Thyroid gland (tissue), 4 donors: ENCODE measurements at places on chromosomes 3 and 15.

DNA sequence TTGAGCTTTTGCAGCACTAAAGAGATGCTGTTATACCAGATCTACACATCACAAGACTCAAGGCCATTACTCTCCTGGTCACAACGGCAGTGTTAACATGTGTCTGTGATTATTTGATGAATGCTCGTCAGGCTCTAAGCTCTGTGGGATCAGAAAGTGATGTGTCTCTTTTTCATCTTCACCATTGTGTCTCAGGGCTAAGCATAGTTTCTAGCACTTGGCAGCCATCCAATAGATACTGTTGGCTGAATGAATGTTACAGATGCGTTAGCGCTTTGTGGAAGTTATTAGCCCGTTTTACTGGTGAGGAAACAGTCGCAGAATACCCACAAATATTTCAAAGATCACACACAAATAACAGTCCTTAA, 1.2 kb upstream of the FAM81A start:
- DNase-seq, result no peak

DNA sequence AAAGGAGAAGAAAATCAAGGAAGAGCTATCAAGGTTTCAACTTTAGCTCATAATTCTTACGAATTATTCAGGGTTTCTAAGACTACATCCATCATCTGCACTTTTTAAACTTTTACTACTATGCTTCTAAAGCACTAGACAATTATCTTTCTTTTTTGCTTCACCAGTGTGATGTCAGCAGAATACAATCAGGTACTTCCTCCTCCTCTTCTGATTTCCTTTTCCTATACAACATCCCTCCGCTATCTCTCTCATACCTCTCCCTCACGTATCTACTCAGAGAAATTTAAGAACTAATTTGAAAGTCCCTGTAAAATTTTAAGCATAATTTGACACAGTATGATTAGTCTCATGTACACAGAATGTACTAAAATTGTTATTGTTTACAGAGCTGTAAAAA, 47.3 kb upstream of the USP50 start:
- no peak for DNase-seq

- no peak for DNase-seq
Measured at GRCh38 chr3:100506355-100506754, 13.9 kb downstream of the TMEM45A start.

- DNase-seq, result no peak
Measured at GRCh38 chr3:136856665-136857064, 5.3 kb upstream of the NCK1 start.

- DNase-seq, result no peak
Measured at GRCh38 chr3:181267312-181267711, 277.8 kb upstream of the DNAJC19 start.

DNA sequence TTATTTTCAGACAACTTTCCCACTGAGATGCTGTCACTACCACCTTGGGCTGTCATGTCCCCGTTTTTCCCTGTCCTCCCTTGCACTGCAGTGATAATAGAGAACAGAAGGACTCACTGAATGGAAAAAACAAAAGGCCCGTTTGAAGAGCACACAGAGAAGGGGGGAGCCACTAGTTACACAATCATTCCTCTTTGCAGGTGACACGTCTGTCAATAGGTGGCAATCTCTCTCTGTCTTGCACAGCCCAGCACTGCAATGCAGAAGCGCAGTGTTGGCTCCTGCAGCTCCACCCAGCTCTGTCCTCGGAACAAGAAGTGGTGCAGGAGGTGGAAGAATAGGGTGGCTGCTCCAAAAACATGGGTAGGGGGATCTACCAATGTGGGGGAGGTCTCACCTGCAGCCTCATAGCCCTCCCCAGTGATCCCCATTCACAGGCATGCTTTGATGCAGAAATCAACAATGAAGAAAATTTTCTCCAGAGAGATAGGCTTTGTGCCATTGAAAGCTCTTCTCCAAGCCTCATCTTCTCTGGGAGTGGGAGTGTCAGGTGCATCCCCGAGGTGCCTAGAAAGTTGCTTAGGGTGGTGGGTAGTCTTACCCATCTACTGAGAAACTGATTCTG, 31.8 kb downstream of the FSTL1 start:
- peak; percentile 72 for DNase-seq

DNA sequence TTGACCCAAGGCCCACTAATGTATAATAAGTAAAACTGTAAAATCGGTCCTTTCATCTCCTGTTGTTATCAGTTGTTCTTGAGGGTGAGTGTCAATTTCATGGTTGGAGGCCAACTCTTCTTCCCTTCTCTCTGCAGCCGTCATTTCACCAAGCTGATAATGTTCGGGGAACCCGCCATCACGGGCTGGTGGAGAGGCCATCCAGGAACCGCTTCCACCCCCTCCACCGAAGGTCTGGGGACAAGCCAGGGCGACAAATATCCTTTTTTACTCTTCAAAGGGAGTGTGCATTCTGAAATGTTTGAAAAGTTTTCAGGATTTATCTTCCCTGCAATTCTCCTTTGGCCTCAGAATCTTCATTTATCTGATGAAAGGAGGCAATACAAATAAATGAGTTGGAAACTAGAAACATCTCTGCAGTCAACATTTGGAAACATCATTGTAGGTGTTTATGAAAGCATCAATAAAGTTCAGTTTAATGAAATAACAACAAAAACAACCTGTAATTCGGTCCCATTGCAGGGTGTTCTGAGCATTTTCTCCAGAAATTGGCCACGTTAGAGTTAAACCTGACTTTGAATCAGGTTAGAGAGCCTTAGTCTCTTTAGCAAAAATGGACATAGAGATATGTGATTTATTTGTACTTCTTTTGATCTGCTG, 63.9 kb downstream of the CRTC3 start:
- no peak for DNase-seq

DNA sequence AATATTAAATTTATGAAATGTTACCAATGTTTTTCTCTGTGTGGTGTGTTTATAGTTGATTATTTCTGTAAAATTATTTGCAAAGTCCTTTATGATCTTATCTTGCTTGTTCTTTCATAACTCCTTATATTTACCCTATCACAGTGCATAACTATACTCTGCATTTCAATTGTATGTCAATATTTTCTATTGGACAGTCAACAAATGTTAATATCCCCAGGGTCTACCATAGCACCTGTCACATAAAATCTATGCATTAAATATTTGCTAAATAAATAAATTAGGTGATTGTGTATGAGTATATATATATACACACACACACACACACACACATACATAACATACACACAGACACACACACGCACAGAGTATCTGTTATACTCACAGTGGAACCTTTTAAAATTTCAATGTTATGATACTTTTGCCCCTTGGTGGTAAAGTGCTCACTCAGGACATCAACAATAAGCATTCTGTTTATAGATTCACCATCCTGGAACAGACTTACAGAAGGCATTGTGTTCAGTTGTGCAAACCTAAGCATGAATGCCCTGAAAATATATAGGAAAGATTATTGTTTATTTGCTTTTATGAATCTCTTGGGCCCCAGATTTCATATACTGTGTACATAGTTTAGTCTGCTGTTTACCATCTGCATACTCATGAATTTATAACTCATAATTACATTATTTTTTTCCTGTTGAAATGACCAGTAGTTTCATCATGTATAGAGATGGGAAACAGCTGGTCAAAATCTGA, 443.7 kb downstream of the EPHA6 start:
- DNase-seq, result no peak

GRCh38 chr3:24460974-24461373, 33.7 kb downstream of the THRB start:
- DNase-seq, result no peak

DNA sequence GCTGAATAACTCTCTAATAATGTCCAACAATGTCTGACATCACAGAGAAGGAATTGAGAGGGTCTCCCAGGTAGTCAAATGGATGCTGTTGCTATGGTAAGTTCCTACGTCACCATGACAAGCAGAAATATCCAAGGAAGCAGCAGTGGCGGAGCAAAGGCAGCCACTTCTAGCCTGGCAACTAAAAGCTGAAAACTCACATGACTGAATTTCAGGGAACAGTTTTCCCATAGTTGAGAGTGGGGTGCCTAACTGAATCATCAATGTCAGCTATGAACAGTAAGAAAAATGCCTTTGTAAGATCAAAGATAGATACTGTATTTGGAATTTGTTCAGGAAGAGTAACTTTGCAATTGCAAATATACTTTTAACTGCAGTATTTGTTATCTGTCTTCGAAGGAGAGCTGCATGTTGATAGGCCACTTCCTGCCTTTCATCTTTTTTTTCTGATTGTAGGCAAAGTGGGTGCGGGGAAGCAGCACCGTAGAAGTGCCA, 161.7 kb downstream of the BBX start:
- no peak for DNase-seq

GRCh38 chr3:72092778-72093177, 307.8 kb upstream of the PROK2 start:
- no peak for DNase-seq

- DNase-seq, result peak; percentile 36
Measured at GRCh38 chr3:15264486-15264885, 58.4 kb downstream of the CAPN7 start.

DNA sequence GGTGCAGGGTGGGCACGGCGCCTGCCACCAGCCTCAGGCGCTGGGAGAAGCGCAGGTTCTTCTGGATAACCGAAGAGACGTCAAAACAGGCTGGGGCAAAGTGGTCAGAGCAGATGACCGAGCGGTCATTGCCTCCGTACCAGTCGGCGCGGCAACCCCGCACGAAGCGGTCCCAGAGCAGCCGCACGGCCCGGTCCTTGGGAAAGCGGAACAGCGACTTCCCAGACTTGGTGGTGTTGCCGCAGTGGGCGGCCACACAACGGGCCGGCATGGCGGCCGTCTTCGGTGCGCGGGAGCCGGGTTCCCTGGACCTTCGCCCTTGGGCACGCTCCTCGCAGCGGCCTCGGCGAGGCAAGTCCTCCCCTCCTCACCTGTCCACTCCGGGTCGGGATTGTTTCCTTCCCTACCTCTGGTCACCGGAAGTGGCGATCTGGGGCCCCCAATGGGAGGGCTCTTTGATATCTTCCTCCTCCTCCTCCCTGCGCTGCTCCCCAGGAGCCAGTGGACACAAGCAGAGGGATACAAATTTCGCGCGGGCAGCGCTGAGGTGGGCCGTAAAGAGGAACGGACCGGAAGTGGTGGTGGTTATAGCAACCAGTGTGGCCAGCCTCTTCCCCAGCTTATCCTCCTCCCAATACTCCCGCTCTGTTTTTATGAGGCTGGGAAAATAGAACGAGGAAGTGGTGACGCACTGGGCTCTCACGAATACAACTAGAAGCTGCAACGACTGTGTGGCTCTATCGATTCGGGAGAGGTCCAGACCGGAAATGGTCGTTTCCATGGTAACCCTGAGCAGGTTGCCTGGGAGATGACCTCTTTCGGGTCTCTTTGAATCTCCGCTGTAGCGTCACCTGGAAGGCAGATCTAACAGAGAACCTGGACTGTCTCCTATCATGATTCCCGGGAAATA, at the start of the genes LRRC49 and THAP10:
Gene LRRC49 (plus strand): TSS at position 825 of the 910 bp plus-strand sequence. CDS start 69 bp downstream, at position 894.
Gene THAP10 (minus strand): TSS at position 432 of the 910 bp plus-strand sequence. CDS start 161 bp downstream, at position 271.
- DNase-seq, result peak; percentile 93
